ENCODE measurements at places on chromosomes 16 and 17.

- peak; percentile 65 for DNase-seq
These were observed 2.7 kb downstream of the SOCS1 start for GRCh38 chr16:11253009-11253994.

DNA sequence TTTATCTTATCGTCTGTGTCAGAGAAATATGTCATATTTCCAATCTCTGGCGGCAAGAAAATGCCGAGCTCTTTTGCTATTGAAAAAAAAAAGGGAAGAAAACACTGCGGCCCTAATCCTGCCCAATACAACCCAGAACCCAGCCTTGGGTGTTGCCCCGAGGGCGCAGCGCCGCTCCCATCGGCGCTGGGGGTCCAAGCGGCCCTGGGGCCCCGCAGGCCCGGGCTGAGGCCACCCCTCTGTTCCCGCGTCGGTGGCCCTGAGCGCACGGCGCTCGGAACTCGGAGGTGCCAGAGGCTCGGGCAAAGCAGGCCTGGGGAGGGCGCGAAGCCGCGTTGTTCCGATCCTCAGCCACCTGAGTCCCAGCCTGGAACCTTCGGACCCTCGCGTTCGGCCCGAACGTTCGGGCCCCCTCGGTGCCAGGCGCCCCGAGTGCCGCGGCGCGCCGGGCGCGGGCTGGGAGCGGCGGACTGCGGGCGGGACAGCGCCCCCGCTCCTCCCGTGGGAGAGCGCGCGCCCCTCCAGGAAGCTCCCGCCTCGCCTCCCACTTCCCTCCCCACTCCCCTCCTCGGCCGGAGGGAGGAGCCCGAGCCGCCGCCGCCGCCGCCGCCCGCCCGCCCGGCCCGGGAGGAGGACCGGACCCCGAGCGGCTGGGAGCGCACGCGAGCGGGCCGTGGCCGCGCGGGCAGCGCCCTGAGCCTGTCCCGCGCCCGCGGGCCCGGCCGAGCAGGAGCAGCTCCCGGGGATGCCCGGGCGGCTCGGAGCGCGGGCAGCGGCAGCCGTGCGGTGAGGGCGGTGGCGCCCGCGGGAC, at the start of gene CPNE2:
Gene CPNE2 (plus strand): TSS at position 609 of the 811 bp plus-strand sequence. CDS start 18,160 bp downstream, outside the sequence.
- peak; percentile 32 for DNase-seq

GRCh38 chr16:71338193-71338592, 20.3 kb upstream of the CALB2 start:
- no peak for DNase-seq

DNA sequence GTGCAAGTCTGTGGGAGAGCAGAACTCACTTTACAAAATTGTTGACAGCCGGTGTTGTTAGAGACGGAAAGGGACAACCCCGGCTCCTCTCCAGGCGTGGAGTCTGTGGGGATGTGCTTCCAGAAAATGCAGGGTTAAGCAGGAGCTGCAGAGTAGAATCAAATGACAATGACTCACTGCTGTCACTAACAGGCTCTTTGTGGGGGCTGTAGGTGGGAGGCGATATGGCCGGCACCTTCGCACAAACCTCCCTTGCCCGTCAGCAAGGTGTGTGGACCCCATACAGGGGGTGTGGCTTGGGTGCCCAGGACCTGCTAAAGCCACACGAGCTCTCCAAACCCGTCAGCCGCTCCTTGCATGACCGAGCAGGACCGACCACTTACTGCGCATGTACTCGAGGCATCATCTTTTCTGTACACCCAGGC, 5.8 kb downstream of the PDK2 start:
- DNase-seq, result no peak

- DNase-seq, result no peak
These were observed 3.1 kb downstream of the PHAF1 start for GRCh38 chr16:67112591-67113399.

DNA sequence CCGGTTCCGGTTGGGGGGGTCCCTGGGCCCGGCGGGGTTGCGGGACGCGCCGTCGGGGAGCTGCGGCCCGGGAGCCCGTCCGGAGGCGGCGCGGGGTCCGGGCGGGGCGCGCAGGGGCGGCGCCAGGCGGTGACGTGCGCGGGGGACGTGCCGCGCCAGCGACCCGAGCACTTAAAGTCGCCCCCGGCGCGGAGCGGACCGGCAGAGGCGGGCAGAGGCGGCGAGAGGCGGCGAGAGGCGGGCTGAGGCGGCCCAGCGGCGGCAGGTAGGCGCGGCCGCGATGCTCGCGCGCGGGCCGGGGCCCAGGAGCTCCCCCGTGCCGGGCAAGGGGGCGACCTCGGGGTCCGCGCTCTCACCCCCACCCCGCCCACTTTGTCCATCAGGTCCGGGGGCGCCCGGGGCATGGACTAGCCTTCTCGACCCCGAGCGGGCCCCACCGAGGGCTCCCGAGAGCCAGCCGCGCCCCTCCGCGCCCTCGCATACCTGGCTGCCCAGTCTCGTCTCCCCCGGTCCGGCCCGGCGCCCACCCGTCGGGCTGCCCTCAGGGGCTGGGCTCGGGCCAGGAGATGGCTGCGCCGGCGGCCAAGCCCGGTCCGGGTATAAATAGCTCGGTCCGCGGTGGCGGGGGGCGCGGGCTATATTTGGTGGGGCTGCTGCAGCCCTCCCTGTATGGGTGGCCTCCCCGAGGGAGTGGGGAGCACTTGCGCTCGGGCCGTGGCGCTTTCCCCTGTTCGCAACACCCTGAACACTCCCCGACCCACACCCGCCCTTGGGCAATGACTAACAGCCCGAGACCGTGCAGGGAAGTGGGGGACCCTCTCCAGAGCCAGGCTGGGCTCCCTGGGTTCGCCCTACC, at the start of gene SLC16A3:
Gene SLC16A3 (plus strand): TSS at position 201 of the 856 bp plus-strand sequence. CDS start 6,967 bp downstream, outside the sequence.
- DNase-seq, result peak; percentile 80

DNA sequence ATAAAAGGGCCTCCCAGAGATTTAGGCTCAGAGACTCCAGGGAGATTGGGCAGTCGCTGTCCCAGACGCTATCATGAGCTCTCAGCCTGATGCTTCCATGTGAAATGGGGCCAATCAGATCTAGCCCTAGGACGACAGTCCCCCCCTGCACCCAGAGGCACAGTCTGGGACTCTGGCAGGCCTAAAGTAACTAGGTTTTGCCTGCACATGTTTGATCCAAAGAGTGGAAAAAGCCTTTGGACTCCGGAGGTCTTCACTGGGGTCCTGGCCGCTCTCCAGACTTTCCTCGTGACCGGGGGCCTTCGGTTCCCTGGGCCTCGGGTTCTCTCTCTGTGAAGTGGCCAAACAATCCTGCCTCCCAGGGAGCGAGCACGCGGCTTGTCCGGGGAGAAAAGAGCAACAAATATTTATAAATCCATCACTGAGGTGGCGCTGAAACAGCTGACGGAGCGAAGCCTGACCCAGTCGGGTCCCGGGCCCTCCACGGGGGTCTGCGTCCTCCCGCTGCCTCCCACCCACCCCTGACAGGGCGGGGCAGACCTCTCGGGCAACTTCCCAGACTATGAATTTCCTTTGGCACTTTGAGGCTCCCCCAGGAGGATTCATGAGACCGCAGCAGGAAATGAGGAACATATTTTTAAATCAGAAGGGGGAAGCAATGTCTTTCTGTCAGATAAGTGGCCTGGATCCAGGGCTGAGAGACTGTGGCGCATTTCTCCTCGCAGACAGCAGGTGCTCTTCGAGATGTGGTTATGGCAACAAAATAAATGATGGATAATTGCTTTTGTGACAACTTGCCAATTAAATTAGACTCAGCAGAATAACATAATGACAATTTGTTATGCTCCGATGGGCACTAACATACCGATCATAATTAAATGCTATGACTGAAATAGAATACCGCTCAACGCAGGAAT, 38.9 kb downstream of the MRPS23 start:
- no peak for DNase-seq

DNA sequence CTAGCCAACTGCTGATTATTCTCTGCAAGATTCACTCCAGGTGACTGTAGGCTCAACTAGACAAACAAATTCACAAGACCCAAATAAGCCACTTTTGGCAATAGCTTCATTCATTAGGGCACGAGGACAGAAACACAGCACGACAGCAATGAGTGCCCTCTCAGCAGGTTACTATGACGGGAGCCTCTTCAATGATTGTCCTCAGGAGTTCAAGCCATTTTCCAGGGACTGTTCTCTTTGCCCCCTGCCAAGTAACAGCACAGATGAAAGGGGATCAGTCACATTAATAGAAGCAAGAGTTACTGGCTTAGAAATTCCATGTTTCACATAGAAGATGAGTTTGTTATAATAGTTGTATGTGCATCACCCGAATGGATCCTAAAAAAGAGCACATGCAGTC, 712.2 kb downstream of the CDH8 start:
- no peak for DNase-seq

DNA sequence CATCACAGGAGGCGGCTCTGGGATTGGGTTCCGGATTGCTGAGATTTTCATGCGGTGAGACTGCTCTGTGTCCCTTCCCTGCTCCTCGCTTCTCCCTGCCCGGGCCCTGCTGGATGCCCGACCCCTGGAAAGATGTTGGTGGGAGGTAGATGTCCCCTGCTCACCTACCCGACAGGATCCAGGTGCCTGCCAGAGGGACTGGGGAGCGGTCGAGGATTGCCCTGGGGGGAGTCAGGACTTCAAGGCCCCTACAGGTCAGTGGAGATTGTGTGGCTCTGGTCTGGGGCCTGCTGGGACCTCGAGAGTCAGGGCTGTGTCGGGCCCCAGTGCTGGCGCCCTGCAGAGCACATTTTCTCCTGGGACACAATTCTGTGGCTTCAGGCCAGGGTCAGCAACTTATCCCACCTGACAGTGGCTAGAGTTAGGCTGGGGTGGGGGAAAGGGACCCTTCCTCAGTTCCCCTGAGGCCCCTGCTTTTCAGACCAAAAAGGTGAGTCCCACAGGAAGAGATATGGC, 3.3 kb downstream of the DECR2 start:
- no peak for DNase-seq

DNA sequence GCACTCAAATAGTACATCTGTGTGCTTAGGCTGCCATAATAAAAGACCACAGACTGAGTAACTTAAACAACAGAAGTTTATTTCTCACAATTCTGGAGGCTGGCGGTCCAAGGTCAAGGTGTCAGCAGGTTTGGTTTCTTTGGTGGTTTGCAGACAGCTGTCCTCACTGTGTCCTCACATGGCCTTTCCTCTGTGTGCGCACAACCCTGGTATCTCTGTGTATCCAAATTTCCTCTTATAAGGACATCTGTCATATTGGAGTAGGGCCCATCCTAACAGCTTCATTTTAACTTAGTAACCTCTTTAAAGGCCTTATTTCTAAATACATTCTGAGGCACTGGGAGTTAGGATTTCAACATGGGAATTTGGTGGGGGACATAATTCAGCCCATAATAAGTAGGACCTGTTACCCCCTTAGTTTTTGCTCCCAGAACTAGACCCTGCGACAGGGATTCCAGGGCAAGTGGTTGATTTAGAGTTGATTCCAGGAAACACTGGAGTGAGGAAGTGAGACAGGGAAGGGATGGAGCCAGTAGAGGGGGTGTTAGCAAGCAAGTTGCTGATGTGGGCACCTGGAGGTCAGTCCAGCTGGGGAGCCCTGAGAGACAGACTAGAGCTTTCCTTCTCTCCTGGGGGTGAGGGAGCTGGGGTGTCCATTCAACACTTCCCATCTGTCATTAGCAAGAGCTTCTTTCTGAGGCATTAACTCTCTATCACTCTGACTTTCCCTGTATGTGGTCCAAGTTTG, 10.9 kb upstream of the ALKBH5 start:
- DNase-seq, result no peak

DNA sequence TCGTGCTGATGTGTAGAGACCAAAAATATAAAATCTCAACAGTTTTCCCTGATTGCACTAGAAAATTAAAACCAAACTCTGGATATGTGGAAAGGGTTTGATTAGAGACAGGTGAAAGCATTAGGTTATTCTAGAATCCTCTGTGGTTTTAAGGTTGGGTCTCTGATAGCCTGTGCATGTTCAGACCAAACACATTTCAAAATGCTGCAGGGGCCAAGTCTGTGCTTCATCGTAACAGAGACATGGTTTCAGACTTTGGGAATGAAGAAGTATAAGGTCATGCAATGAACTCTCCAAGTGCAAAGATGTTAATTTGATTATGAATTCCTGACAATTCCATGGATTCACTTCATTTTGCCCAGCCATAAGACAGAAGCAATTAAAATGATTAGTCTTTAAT, 261.0 kb upstream of the KCNJ16 start:
- DNase-seq, result no peak

GRCh38 chr17:69069226-69069750, 8.6 kb upstream of the ABCA9 start:
- no peak for DNase-seq

- no peak for DNase-seq
These were observed 78.3 kb downstream of the SNX29 start for GRCh38 chr16:12054868-12055267.

DNA sequence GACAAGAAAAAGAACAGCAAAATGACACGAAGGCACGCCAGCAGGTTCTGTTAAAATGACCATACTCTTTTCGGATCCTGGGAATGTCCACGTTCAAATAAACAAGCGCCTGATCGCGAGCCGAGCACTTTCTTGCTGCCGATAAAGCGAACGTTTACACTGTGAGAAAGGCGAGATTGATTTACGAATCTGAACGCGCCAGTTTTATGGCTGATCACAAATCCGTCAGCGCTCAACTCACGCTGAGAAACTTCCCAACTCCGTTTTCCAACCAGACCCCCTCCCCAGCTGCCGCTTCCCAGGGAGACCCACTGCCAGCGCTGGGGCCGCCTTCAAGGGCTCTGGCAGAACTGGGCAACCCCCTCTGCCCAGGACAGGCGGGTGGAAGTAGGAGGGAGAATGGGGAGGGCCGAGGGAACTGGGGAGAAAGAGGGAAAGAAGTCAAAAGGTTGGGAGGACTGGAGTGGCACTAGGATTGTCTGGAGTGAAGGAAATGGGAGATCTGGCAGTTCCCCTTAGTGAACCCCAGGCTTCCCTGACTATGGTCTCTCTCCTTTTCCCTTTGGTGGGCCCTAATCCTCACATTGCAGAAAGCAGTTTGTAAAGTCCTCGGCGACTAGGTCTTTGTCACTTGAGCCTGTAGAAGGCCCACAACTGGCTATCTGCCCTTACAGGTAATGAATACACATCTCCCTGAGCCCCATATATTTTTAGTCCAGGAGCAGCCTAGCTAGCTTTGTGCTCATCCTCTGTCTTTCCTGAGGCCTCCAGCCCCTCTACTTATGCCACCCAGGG, 6.9 kb downstream of the HOXB4 start:
- no peak for DNase-seq

DNA sequence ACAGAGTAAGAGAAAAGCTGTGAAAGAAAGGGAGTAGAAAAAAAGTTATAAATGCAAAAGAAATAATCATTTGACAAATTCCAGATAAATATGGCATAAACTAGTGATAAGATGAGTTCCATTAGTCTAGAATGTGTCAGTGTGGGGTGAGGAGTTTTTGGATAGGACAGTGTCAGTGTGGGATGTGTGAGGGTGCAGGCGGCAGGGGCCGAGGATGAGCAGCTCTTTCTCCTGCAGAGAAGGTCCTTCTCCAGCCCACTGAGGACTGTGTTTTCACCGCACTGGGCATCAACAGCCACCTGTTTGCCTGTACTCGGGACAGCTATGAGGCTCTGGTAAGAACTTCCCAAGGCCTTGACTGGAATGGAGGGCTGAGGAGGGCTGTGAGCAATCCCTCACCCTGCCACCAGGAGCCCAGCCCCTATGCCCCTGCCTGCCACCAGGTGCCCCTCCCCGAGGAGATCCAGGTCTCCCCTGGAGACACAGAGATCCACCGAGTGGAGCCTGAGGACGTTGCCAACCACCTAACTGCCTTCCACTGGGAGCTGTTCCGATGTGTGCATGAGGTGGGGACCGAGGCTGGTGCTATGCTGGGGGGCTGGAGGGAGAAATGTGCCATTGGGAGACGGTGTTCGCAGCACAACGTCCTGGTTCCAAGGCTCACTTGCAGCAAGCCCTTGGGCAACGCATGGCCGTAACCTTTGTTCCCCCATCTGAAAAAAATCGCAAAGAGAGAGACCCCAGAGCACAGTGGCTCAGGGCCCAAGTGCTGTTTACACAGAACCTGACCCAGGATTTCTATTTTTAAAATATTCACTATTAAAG, 13.1 kb downstream of the RAPGEFL1 start:
- DNase-seq, result peak; percentile 44

GRCh38 chr17:32461853-32462617, 17.7 kb downstream of the PSMD11 start:
- DNase-seq, result peak; percentile 83

All from activated CD8-positive, alpha-beta T cell treated with anti-CD3 and anti-CD28 coated beads, Interleukin-2, amount 10 ng/mL, durations not matched to agents 7 days and 5 days (primary cell).